ENCODE measurements at places on chromosomes 4 and X.

DNA sequence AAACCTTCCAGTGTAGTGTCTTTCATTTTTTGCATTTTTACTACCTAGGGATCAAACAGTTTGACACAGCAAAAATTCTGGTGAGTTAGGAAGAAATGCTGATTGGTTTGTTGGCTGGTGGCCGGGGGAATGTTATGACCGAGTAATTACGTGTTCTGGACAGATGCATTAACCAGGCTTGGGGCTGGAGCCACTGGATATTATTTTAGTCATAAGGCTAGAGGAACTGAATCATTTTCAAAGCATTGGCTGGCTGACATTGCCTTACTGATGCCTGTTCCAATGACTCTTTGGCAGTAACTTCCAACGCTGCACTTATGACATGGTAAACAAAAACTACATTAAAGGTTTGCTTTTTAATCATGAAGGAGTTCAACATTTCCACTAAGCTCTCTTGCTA lies 84.6 kb downstream of the FBXO8 start:
- peak; percentile 36 for DNase-seq

GRCh38 chr4:80172203-80172602 lies 25.1 kb upstream of the PRDM8 start:
- DNase-seq, result no peak

GRCh38 chr4:75036046-75036830 lies 103.3 kb downstream of the PARM1 start:
- DNase-seq, result no peak

DNA sequence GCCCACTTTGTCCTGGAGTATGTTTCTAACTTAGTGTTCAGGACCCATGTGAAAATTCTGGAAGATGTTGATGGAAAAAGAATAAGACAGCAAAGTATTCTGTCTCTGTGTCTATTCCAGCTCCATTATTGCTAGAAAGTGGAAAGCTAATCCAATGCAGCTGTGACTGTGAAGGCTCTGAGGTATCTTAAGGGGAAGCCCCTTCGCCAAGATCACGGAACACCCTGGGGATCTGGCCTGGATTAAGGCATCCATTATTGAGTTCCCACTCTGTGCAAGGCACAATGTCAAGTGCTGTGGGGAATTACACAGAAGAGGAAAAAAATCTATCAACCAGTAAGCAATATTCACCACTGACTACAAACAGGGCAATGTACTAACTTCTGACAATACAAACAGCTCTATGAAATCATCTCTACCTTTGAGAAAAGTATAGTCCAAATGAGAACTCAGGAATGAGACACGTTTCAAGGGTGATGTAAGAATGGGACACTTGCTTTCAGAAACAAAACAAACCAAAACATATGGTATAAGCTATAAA lies 222.1 kb downstream of the LDB2 start:
- DNase-seq, result no peak

Data from fibroblast of skin of left quadriceps (primary cell).